ENCODE measurements at places on chromosomes 7 and 10.

DNA sequence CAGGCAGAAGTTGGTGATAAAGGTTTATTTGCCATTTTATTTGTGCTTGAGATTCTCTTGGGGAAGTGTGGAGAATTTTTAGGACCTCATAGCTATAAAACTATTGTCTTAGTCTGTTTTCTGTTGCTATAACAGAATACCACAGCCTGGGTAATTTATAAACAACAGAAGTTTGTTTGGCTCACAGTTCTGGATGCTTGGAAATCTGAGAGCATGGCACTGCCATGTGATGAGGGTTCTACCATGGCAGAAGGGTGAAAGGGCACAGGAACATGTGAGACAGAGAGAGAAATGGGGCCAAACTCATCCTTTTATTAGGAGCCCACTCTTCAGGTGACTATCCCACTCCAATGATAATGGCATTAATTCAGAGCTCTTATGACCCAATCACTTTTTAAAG is 12.3 kb downstream of the SUN3 start:
- no peak for DNase-seq

- no peak for DNase-seq
Measured at GRCh38 chr10:5587151-5588079, 62.7 kb downstream of the CALML3 start.

DNA sequence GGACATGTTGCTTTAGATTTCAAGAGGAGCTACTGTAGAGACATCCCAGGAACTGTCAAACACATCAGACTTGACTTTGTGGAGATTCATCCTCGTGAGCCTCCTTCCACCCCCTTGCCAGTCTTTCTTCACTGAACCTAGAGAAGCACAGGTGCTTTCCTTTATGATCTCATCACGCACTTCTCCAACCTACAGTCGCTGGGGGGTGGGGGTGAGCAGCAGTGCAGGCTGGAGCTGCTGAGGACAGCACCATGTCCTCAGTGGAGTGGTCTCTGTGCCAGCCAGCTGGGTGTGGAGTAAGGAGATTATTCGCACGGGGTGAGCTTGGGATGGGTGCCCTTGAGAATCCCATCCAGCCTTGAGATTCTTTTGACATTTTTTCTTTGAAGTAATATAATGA is 88.1 kb downstream of the VOPP1 start:
- no peak for DNase-seq

GRCh38 chr10:16653224-16653623 is 131.5 kb upstream of the C1QL3 start:
- no peak for DNase-seq

DNA sequence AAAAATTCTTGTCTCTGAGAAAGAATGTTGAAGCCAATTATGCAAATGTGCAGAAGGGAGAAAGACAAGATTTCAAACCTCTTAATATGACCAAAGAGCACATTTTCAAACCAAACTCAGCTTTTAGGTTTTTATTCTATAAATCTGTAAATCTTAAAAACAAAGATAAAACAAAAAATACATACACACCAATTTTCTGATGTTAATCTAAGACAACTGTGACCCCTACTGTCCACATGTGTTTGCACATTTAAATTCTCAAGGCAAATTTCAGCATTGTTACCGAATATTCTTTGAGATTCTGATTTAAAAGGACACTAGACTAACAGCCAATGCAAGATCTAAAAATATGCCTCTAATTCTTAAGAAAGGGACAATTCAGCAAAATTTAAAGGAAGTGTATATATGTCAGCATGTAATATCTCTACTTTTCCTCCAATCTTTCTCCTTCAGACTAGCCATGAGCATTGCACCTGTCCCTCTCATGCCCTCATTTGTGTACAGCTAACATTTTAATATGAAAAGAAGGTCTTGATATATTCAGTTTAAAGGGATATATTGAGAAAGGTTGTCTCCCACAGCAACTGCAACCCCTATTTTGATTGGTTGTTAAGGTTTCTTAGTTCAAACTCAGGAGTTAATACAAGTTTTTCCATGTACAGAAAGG is 417.9 kb downstream of the IPMK start:
- no peak for DNase-seq

DNA sequence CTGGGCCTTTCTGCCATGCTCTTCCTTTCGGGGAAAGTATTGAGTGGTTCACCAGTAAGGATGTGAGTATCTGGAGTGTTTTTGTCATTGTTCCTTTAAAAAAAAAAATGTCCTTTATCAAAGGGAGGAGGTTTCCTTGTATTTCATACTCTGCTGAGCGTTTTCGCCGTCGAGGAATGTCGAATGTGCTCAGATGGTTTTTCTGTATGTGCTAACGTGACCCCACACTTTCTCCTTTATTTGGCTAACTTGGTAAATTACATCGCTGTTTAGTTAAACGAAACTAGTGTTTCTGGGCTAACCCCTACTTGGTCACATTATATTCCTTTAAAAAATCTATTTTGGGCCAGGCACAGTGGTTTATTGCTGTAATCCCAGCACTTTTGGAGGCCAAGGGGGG is 45.9 kb downstream of the INPP5A start:
- DNase-seq, result no peak

DNA sequence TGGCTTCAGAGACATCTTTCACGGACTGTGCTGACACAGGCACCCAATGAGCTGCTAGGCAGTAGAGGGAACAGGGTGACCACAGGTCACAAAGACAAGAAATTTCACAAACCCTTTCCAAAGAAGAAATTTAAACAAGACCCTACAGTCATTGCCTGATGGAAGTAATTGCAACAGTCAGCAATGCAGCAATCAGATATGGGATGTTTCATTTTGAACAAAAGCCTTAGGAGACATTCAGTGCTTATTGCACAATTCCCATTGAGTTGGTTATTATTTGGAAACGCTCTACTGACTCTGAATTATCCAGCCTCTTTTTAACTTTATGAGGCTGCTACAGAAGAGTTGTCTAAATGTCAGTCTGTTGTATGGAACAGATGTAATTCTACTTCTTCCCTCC is 85.5 kb downstream of the ETV1 start:
- DNase-seq, result no peak

- no peak for DNase-seq
Measured at GRCh38 chr7:79304711-79305110, 148.8 kb downstream of the MAGI2 start.

Measured in bone marrow (tissue), 2 donors.